ENCODE measurements at places on chromosomes 2 and 18. TPM values are rescaled to one million over a fixed set of nuclear protein-coding genes. Genes with fewer than 3 reads are reported as not detected.

UGT1A4 gene
- not detected for total RNA-seq

DNA sequence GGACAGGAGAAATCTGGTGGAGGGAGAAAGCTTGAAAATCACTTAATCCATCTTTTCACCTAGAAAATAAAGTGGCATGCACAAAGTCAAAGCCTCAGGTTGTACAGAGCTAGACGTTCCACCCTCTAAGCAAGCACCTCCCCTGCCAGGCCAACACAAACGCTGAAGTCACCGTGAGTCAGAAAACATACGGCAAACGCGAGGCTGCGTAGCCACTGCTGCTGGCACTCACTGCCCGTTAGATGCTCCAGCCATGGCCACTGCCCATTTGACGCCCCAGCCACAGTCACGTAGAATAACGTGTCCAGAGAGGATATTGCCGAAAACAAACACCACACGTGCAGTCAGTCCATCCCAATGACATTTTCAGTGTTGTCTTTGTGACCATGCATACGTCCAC, 209.7 kb upstream of the PXDN start:
- H3K27me3 ChIP-seq: peaks cover 5% of the 10 kb centered on the region
- H3K4me1 ChIP-seq: no peaks in the 10 kb centered on the region
- DNase-seq: no peak
- H3K4me3 ChIP-seq: no peak overlapping the region
- H3K36me3 ChIP-seq: no peaks in the 10 kb centered on the region

GRCh38 chr2:108363908-108364225, 13.9 kb upstream of the SULT1C4 start:
- DNase-seq: no peak
- no peaks in the 10 kb centered on the region for H3K4me1 ChIP-seq
- no peaks in the 10 kb centered on the region for H3K27me3 ChIP-seq
- no peak overlapping the region for H3K4me3 ChIP-seq
- H3K36me3 ChIP-seq: no peaks in the 10 kb centered on the region
- no peak overlapping the region for H3K27ac ChIP-seq

- H3K36me3 ChIP-seq: no peaks in the 10 kb centered on the region
- DNase-seq: no peak
- H3K27me3 ChIP-seq: no peaks in the 10 kb centered on the region
- no peak overlapping the region for H3K4me3 ChIP-seq
- no peaks in the 10 kb centered on the region for H3K4me1 ChIP-seq
These were observed 192.5 kb upstream of the RGPD4 start for GRCh38 chr2:107634172-107634571.

DNA sequence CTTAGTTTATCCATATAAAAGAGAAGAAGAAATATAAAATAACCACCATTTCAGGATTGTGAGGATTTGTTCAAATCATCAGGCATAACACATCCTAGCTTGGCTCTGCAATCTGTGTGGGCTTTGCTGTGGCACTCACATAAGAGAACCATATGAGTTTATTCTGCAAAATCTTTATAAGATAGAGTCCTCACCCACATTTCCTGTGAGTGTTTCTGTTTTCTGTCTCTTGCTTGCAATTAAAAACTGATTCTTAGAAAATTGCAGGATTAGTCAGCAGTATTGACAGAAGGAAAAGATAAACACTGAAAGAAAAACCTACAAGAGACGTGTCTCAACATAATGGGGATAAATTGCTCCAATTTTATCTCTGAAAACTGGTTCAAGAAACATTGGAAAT, 258.5 kb downstream of the RND3 start:
- no peaks in the 10 kb centered on the region for H3K27me3 ChIP-seq
- H3K27ac ChIP-seq: no peak overlapping the region
- no peak overlapping the region for H3K4me3 ChIP-seq
- DNase-seq: no peak
- no peaks in the 10 kb centered on the region for H3K4me1 ChIP-seq
- no peaks in the 10 kb centered on the region for H3K36me3 ChIP-seq

UPP2 gene
- not detected for total RNA-seq
